HepG2 (cell line): ENCODE measurements at places on chromosomes 2 and 18. TPM values are rescaled to one million over a fixed set of nuclear protein-coding genes. Genes with fewer than 3 reads are reported as not detected.
A peak's percentile ranks its signal among the peaks of the same experiment; 100 is the strongest.

DNA sequence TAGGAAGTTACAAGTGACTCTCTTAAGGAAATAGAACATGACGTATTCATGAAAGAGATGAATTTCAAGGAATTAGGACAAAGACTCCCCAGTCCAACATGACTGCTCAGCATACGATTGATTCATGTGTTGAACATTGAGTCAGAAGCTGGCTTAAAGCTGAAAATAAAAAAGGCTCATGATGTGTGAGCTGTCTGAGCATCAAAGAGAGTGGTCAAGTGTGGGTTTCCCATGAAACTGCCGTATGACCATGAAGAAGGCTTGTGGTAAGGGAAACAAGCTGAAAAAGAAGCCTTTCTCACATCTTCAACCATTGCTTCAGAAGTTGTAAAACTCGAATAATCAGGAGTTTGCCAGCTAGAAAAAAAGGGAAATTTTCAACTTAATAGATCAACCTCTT is 201.9 kb upstream of the APCDD1 start:
- DNase-seq: no peak

- peak; percentile 62 for DNase-seq
Measured at GRCh38 chr2:219171231-219171651, 1.4 kb upstream of the SLC23A3 start.

- DNase-seq: no peak
Measured at GRCh38 chr2:59604123-59604522, 949.3 kb downstream of the BCL11A start.

DNA sequence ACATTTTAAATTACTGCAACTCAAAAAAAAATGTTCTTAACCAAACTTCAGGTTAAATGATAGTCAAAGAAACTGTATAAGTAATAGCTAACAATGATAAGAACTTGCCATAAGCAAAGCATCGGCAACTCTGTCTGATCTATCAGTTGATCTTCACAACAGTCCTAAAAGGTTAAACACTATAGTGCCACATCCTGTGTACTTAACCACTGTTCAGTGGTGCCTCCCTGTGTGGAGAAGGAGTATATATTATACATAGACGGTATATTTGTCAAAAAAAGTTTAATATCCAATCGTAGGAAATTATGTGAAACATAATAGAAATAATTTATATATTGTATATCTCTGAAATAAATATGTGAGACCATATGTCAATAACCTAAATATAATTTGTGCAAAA is 13.0 kb downstream of the DTNA start:
- peak; percentile 14 for DNase-seq

DNA sequence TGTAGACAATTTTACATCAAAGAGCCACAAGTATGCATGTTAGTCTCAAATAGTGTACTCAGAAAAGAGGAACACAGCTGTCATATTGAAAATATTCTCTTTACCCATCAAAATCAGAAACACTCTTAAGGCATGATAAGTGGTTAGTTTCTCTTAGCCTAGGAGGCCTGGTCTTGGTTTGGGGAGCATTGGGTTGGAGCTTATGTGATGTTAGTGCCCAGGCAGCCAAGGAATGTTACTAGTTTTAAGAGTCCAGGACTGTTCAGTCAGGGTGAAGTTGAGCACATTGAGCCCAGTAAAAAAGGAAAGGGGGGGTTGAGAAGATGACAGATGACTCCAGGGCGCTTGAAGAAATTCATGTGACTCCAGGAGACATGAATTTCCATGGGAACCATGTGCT is 340.6 kb downstream of the HRH4 start:
- no peak for DNase-seq

The C2orf78 gene
- not detected in 2 replicates for total RNA-seq

DNA sequence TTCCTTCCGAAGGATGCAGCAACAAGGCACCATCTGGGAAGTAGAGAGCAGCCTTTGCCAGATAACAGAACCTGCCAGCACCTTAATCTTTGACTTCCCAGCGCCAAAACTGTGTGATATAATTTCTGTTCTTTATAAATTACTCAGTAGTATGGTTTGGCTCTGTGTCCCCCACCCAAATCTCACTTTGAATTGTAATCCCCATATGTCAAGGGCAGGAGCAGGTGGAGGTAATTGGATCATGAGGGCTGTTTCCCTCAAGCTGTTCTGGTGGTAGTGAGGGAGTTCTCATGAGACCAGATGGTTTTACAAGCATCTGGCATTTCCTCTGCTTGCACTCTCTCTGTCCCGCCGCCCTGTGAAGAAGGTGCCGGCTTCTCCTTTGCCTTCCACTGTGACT is 899.9 kb downstream of the TRIB2 start:
- no peak for DNase-seq

GRCh38 chr2:163701399-163702195 is 34.2 kb downstream of the FIGN start:
- no peak for DNase-seq

DNA sequence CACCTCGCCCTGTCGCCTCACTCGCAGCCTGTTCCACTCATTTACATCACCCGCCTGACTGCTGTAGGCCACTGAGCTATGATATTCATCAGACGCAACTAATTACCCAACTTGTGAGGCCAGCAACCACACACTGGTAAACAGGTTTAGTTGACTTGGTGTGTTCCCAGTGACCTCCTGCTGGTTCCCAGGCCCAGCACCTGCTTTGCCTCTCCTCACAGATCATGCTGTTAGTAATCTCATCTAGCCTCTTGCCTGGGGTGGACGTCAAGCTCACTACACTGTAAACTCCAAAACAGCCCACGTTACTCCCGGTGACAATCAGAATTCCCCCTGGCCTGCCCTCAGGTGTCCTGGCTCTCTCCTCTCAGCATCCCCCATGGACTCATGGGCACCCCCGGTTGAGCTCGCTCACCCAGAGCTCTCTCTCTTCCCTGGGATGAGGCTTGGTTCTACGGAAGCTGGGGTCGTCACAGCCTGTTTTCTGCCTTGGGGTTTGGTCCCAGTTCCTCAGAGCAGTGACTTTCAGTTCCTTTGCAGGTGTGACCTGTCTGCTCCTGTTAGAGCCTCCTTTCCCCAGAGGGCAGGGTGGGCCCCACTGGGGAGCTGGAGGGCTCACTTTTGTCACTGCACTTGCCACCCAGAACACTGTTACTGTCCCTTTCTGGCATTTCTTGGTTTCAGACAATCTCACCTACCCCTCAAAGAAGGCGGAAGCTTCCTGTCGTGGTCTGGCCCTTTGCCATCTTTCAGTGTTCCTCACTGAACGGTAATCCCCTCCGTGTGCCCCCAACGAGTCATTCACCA is 40.3 kb downstream of the INPP5D start:
- no peak for DNase-seq

The ANKRD62 gene
- total RNA-seq: not detected in 2 replicates

The HTR2B gene
- not detected in 2 replicates for total RNA-seq

The DYNC2LI1 gene
- 23.2 and 27.9 TPM in 2 replicates for total RNA-seq

- DNase-seq: no peak
Measured at GRCh38 chr18:77208964-77209363, 40.7 kb upstream of the GALR1 start.

GRCh38 chr2:240522406-240522805 is 35.4 kb downstream of the ANKMY1 start:
- no peak for DNase-seq

DNA sequence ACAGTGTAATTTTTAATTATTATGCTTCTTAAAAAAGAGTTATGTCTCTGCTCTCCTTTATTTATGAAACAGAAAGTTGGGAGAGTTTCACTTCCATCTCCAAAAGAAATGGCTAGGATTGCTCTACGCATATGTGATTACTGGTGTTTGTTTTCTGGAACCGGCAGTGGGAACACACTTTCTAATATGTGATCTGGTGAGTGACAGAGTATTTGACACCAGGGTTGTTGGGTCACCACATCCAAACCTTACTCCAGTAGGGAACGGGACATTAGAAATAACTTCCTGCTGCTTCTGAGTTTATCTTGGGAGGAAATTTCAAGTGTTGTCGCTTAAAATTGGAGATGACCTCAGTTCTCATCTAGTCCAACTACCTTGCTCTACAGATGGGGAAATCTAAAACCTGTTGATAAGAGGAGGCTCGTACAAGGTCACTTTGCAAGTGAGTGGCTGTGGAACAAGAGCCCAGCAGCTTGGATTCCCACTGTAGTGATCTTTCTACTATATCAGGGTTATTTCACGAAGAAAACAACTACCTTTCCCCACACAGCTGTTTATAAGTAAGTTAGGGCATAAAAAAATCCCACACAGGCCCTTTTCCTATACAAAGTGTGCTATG is 108.5 kb downstream of the TTC32 start:
- DNase-seq: no peak

DNA sequence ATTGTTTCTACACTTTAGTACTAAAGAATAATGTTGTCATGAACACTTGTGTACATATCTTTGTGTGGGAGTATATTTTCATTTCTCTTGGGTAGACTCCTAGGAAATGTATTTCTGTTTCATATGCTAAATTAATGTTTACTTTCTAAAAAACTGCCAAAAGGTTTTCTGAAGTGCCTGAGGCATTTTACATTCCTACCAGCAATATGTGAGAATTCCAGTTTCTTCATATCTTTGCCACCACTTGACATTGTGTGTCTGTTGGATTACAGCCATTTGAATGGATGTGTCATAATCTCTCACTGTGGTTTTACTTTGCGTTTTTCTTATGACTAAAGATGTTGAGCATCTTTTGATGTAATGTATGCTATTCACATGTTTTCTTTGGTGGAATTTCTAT is 428.2 kb upstream of the KCNH7 start:
- no peak for DNase-seq

DNA sequence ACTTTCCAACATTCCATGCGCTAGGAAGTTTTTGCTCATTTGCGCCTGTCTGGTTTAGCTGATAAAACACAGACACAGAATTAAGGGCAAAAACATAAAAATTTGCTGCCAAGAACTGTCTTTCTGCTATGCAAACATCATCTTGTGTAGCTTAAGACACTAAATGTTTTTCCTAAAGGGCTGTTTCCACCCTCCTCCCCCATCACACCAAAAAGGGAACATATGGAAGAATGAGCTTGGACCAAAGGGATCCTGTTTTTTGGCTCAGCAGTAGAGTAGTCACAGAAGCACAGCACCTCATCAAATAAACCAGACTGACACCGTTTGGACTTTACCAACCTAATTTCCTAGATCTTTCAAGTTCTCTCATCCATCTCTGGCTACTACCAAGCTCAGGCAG is 210.1 kb downstream of the ZNF521 start:
- no peak for DNase-seq

DNA sequence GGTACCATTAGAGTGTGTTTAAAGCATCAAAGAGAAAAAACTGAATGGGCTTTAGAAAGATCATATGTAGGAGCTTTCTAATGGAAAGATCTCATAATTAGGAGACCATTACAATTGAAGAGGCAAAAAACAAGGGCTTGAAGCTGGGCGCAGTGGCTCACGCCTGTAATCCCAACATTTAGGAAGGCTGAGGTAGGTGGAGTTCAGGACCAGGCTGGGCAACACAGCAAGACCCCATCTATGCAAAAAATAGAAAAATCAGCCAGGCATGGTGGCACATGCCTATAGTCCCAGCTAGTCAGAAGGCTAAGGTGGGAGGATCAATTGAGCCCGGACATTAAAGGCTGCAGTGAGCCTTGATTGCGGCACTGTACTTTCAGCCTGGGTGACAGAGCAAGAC is 59.0 kb downstream of the PIAS2 start:
- DNase-seq: no peak

The RAPH1 gene
- 6.7 and 17.9 TPM in 2 replicates for total RNA-seq

The CTLA4 gene
- not detected in 2 replicates for total RNA-seq

GRCh38 chr2:217662984-217663602 is 339.7 kb downstream of the TNS1 start:
- DNase-seq: no peak

The LYPD6 gene
- 0.06 and 0.07 TPM in 2 replicates for total RNA-seq

The MYO1B gene
- total RNA-seq: 89.8 and 134 TPM in 2 replicates

The GPR155 gene
- 0.04 and 0.15 TPM in 2 replicates for total RNA-seq
